Hematopoietic multipotent progenitor cell treated with erythropoietin and hydrocortisone succinate and interleukin-3 and kit ligand, for 6 days (in vitro differentiated cells): ENCODE measurements at places on chromosomes 1 and 21.

DNA sequence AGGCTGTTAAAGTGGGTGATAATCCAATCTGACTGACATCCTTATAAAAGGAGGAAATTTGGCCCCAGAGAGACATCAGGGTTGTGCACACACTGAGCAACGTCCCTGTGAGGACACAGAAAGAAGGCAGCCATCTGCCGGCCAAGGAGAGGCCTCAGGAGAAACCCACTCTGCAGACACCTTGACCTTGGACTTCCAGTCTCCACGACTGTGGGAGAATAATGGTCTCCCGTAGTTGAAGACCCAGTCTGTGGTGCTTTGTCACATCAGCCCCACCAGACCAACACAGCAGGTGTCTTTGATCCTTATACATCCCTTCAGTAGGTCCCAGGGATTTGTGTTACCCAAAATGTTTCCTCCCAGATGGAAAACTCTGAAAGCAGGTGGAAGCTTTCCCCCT lies 4.2 kb upstream of the DNAJC28 start:
- DNase-seq: no peak

DNA sequence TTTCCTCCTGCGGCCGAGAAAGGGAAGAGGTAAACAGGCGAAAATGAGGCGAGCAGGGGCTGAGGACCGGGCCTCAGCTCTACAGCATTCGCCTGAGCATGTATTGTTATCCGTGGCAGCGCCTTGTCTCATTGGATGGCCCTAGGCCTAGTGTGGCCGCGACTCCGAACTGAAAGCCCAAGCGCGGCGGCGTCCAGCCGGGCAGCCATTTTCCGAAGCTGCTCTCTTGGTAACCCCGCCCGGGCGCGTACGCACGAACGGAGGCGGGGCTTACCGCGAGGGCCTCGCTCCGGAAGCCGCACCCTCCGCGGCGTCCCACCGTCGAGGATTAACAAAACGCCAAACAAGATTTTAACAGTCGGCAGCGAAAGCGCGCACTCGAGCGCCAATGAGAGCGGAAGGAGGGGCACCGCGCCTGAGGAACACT lies 797 bp upstream of the USP1 start:
- DNase-seq: no peak

GRCh38 chr1:204480515-204480914 lies 14.1 kb downstream of the PIK3C2B start:
- DNase-seq: no peak

DNA sequence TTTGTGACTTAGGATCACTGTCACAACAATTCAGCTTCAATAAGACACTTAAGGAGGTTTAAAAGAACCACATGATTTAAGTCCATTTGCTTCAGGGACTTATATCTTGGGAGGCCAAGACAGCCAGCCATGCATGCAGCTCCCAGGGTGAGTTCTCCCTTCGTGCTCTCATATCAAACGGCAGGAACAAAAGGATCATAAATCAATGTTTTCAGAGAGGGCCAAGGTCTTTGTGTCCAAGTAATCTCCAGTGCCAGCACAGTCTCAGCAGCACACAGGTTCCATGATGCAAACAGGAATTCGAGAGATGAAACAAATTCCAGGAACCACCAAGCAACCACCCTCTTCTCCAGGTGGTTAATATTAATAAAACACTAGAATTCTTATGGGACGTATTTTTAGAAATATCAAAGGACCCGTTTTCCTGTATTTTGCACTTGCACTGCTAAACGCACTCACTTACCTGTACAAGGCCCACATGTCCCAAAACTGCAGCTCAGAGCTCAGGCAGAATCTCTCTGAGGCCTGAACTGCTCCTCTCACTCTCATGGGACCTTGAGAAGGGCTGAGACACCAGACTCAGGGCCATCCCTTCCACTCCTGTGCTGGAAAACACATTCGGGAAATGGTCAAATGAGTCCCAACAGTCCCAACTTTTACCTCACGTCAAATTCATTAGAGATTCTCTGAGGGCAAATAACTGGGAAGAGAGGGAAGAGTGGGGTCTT lies 100.0 kb upstream of the RAB4A start:
- no peak for DNase-seq

DNA sequence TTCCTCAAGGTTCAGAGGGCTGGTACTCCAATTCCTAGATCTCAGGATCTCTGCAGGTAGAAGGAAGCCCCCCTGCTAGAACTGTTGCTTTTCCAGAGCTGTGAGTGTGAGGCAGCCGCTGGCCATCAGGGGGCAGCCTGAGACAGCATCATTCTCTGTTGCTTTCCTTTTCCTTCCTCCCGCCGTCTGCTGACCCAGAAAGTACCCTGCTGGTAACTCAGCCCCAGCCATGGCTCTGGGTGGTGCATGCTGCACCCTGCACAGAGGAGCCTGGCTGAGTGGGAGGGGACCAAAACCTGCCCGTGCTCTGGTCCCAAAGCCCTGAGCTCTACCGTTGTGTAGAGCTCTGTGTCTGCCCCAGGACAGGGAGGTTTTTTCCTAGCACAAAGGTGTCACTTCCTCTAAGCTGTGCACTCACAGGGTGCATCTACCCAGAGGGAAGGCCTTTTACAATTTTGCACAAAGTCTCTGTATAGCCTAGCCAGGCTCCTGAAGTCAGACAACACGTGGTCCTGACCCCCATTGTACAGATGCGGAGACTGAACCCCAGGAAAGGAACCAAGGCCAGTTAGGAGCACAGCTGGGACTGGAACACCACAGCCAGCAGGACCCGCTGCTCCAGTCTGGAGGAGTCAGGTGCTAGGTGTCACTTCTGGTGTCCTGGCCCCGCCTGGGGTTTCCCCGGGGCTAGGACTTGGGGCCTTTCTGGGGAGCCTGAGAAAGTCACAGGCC lies 5.6 kb upstream of the FAM131C start:
- DNase-seq: peak; percentile 83

DNA sequence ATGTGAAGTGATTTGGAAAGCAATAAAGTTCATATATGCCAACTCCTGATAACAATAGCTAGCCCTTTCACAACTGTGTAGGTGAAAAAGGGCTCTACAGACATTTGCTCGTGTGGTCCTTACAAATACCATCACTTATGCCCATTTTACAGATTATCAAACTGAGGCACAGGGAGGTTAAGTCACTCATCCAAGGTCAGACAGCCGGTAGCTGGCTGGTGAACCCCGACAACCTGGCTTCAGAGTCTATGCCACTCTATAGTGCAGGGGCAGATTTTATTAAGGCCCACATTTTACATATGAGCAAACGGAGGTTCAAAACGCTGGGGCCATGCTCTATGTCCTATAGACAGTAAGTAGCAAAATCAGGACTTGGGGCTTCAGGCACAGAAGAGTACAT lies 280.5 kb downstream of the RRAGC start:
- no peak for DNase-seq

DNA sequence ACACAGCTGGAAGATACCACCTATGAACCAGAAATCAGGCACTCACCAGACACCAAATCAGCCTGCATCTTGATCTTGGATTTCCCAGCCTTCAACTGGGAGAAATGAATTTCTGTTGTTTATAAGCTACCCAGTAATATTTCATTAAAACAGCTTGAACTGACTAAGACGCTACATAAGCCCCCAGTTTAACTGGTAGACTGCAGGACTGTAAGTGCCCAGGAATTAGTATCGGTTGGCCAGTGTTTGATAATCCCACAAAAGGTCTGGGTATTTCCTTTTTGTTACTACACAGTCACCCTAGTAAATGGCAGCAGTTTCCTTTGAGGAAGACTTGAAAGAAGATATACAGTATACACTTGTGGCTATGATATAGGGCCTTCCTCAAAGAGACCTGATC lies 7.3 kb upstream of the SLC35D1 start:
- no peak for DNase-seq

DNA sequence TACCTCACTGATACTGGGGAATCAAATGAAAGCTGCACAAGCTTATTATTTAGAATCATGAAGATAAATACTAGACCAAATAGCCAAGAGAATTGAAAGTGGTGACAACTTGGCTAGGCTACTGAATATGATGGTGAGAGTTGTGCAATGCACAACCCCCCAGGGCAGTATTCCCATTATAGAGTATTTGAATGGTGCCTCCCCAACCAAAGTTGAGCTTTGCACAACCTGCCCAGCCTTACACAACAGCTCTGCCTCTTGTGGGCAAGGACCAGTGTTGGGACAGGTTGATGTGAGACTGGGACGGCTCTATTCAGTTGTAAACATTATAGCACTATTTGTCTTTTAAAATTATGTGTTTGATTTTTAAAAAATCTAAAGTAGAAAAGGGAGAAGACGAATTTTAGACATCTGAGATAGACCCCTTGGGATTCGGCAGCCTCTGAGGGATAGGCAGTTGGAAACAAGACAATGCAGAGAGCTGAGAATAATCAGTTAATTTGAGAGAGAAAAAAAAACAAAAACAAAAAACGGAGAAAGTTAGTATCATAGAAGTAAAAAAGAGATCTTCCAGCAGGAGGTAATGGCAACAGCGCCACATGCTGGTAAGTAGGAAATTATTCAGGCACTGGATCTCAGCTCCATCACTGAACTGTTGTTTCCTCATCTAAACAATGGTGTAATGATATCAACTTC lies 91.0 kb upstream of the KCNA3 start:
- DNase-seq: peak; percentile 73

- DNase-seq: no peak
These were observed 3.4 kb downstream of the S100A10 start for GRCh38 chr1:151990058-151990855.

- no peak for DNase-seq
These were observed 33.3 kb downstream of the C2CD2 start for GRCh38 chr21:41920476-41920875.

GRCh38 chr1:21629971-21630370 lies 39.2 kb downstream of the RAP1GAP start:
- DNase-seq: no peak

DNA sequence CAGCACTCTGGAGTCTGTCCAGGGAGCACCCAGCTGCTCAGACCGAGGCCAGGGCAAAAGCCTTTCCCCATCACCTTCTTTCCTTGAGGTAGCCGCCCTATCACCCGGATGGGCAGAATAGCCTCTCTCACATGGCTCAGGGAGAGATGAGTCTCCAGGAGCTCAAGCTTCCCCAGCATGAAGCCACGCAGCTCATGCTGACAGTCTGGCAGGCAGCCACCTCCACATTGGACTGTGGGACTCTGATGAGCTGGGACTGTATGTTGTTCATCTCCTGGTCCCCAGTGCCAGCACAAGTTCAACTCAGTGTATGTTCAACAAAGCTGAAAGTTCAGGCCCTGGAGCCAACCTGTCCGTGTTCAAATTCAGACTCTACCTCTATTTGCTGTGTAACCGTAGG lies 75.2 kb upstream of the ZC3H12A start:
- DNase-seq: no peak

- DNase-seq: peak; percentile 60
These were observed 83.8 kb downstream of the SCMH1 start for GRCh38 chr1:41158147-41158875.

DNA sequence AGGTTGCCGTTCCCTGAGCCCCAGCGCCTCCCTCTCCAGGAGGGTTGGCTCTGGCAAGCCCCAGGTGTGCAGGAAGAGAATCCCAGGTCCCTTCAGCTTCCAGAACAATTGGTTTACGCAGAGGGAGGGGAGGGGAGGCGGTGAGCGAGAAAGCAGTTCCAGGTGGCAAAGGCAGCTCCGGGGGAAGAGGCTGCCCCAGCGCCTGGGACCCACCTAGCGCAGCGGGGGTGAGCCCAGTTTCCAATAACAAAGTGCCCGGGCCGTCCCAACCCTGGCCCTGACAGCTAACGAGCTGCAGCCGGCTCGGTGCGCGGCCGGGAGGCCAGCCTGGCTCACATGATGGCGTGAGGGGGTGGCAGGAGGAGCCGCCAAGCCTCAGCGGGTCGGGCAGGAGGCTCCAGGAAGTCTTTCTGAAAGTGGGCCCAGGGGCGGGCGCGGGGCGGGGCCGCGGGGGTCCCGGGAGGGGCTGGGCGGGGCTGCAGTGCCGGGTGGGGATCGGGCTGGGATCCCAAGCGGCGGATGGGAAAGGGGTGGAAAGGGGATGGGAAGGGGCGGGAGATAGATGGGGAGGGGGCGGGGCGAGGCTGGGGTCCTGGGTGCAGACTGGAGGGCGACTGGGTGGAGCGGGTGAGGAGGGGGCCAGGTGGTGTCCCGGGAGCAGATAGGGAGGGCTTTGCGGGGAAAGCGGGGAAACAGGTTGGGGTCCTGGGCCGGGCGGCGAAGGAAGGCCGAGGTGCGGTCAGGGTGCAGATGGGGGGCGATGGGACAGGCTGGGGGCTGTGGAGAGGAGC lies 22.8 kb downstream of the DHRS3 start:
- peak; percentile 12 for DNase-seq

- no peak for DNase-seq
These were observed 134.9 kb upstream of the GORAB start for GRCh38 chr1:170397061-170397460.

GRCh38 chr1:52579415-52579814 lies 22.8 kb upstream of the GPX7 start:
- no peak for DNase-seq

DNA sequence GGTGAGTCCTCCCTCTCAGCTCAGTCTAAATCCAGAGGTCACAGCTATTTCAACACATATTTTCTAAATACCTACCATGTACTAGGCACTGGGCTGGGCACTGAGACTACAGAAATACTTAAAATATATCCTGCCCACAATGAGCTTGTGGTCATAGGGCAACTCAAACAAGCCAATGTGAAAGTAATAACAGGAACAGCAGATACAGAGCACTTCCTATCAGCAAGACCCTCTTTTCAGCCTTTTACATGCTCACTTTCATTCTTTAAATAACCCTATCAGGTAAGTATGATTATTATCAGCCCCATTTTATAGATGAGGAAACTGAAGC lies 71.9 kb downstream of the CD34 start:
- no peak for DNase-seq

DNA sequence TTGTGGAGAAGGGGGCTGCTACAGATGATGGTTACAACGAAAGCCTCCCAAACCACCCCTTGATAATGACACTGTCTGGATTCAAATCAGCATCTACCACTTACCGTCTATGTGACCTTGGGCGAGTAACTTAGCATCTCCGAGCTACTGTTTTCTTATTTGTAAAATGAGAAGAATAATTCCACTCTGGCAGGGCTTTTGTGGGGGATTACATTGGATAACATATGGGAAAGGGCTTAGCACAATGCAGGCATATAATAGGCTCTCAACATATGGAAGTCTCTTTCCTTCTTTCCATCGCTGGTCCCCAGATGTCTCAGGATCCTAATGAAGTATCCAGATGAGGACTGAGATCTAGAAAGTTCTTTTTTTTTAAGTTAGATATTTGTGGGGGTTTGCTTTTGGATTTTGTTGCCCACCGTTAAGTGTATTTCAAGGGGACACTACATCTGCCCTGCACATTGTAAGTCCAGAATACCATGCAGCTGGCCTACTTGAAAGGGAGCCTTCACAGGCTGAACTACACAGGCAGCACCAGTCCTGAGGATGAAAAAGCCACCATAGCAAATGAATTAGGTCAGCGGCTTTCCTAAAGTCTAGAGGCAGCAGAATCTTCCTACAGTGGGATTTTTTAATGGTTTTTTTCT lies 172.2 kb upstream of the IRF2BP2 start:
- DNase-seq: peak; percentile 0

GRCh38 chr1:95532335-95532734 lies 298.3 kb downstream of the RWDD3 start:
- DNase-seq: no peak

GRCh38 chr21:45308194-45309068 lies 20.7 kb upstream of the POFUT2 start:
- DNase-seq: peak; percentile 62
